ENCODE measurements at places on chromosomes 6 and 20.

DNA sequence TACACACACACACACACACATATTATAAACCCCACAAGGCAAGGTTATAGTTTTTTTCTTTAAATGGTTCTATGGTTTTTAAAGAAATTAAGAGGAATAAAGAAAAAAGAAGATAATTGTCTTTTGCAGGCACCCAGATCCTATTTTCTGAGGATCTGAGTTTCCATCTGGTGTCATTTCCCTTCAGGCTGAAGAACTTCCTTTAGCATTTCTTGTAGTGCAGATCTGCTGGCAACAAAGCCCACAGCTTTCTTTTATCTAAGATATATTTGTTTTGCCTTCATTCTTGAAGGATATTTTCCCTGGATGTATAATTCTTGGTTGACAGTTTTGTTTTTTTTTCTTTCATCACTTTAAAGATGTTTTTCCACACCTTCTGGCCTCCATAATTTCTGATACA is 57.6 kb upstream of the PMEPA1 start:
- DNase-seq: no peak

DNA sequence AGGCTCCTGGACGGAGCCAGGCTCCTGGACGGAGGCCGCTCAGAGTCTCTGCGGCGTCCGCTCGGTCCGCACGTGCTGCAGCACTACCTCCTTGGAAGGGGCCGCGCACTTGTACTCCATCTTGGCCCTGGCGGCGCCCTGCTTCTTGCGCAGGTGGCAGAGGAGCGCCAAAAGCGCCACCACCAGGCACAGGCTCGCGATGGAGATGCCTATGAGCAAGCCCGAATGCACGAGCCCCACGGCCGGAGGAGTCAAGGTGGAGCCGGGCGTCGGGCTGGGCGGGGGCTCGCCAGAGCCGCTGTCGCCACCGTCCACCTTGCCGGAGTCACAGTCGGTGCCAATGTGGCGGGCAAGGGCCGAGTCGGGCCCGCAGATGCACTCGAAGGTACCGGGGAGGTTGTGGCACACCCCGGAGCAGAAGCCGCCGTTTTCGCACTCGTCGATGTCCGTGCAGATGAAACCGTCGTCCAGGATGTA is 1.7 kb downstream of the THBD start:
- no peak for DNase-seq

GRCh38 chr6:140346428-140346827 is 972.0 kb upstream of the CITED2 start:
- DNase-seq: no peak

- DNase-seq: no peak
Observed at GRCh38 chr6:47134476-47135189, 92.5 kb upstream of the ADGRF1 start.

Measured in T-helper 22 cell (primary cell).